ENCODE measurements at places on chromosomes 4 and X.

GRCh38 chr4:73701116-73701515, 39.3 kb upstream of the CXCL8 start:
- DNase-seq: no peak

GRCh38 chr4:98572697-98573096, 85.7 kb downstream of the TSPAN5 start:
- DNase-seq: no peak

GRCh38 chr4:168118116-168118655, 25.8 kb downstream of the ANXA10 start:
- DNase-seq: no peak

GRCh38 chr4:181792641-181793040, 450.6 kb upstream of the TENM3 start:
- DNase-seq: no peak

DNA sequence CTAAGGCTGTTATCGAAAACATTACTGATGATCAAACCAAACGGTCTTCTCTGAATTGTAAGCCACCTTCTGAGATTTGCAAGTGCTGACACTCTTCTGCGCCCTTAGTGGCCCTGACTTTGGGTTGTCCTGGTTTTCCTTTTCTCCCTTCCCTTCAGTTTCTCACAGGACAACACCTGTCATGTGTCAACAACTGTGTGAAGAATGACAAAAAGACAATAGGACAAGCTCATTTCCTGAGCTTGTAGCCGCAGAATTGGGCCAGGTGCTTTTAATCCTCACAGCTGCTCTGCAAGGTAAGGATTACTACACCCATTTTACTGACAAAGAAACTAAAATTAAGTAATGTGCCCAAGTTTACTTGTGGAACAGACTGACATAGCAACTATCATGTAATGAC, 44.9 kb upstream of the TXK start:
- no peak for DNase-seq

DNA sequence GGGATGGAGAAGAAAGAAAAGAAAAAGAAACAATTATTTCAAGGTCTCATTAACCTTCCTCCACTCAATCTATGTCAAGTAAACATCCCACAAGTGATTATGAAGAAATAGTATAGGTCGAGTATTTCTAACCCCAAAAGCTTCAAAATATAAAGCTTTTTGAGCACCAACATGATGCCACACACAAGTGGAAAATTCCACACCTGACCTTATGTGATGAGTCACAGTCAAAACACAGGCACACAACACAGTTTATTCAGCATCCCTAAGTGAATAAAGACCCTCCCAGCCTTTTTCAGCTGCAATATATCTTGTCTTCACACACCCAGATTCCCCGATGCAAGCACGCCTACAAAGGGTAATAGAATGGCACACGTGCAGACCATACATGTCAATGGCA, 51.7 kb upstream of the VEGFC start:
- no peak for DNase-seq

DNA sequence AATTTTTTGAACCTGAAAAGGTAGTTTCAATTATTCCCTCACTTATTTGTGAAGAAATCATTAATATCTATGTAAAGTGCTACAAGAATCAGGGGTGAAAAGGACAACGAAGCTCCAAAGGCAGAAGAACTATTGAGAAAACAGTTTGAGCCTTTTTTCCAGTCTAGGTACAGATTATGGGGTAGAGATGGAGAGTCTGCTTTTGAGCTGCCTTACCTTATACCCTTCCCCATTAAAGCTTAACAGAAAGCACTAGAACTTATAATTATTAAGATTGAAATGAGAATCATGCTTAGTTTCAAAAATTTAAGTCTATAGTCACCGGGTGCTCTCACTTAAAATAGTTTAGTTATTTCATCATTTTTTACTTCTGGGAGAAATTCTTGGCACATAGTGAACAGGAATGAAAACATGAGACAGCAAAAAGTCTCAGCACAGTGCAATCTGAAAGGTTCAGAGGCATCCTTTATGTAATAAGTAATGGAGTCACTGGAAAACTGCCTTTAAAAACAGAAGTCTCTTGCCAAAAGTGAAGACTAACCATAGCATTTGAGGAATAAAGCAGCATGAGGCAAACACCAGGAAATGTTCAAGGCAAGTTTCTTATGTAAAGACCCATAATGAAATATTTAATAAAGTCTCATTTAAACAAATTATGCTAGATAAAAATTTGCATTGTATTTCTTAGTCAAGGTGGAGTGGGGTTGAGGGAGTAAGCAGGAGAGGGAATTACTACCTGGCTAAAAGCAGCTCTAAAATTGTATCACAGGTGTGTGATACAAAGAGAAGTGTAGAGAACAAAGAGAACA, 5.1 kb upstream of the DCLK2 start:
- DNase-seq: no peak

DNA sequence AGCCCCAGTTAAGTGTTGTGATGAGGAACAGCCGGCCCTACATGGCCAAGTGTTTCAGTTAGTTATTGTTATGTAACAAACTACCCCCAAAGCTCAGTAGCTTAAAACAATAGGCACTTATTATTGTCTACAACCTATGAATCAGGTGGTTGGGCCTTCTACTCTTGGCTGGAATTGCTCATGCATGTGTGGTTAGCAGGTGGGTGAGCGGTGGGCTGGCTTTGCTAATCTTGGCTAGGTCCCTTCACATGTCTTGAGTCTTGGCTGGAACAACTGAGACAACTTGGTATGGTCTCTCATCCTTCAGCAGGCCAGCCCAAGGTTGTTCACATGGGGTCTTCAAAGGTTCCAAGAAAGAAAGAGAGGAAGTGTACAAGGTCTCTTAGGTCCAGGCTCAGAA, 54.5 kb upstream of the CHRNA9 start:
- no peak for DNase-seq

- no peak for DNase-seq
Measured at GRCh38 chrX:10519761-10520160, 100.6 kb downstream of the MID1 start.

- DNase-seq: no peak
Measured at GRCh38 chr4:172858731-172859230, 309.8 kb upstream of the GALNT7 start.

DNA sequence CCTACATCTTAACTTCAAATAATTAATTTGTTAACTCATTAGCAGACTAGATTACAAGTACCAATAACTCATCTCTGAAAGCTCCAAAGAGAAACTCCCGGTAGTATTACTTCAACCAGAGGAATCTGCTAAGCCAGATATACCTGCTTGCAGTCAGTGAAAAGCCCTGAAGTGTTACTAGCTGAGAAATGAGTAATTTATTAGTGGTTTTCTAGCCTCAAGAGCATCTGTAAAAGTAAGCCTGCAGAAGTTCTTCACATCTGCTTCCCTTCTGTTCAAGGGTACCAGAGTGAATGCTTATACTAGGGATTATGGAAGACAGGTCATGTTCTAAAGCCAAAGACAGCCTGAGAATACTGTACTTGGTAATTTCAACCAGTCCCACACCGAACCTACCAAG, 34.7 kb downstream of the IRS4 start:
- no peak for DNase-seq

DNA sequence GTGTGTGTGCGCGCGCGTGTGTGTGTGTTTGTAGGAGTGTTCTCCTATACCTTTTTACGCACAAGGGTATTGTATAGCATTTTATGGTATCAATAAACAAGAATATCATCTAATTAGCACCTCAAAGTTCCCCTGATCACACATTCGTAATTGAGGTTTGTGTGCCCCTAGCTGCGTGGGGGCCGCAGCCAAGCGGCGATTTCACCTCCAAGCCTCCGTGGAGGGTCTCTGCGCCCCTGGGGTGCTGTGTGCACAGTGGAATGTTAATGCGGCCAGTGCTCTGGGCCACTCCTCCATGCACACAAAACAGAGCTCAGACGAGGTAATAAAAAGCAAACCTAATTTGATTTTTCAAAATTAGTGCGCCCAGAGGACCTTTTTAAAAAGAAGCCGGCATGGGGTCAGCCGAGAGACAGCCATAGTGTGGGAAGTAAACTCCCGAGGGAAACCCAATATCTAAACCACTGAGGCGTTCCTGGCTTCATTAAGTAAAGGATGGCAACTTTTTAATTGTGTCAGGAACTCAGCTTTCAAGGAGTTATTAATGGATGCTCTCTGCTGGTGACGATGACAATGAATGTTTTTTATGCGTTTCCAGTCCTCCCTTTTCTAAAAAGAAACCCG, 110.6 kb downstream of the SORCS2 start:
- DNase-seq: no peak

DNA sequence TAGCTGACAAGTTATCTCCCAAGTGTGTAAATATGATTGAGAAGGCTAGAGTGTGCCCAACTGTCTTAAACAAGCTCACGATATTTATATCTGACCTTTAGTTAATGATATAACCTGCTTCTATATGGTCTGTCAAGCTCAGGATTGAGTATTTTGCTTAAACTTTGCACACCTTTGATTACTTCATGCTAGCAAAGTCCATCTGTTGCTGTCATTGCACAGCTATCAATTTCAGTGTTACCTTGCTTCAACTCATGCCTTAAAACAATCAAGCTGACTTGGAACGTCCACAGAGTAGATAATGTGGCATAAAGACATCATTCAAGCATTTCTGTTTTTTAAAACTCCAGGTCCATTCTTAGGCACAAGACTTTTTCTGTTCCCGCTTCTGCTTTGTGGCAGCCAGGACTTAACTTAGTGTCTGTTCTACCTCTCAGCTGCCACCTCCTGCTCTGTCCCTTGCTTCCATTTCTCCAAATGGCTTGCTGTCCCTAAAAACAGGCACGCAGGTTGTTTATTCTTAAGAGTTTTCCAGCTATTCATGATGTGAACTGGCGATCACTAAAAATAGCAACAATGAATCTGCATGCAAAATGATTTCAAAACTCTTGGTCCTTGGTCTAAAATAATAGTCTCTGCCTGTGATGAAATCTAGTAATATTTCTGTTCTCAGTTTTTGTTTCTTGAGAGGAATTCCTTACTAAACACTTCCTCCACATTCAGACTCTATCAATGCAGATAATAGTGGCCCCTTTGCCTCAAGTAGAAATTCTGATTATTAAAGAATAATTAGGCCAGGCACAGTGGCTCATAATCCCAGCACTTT, 16.3 kb upstream of the NEIL3 start:
- DNase-seq: no peak

GRCh38 chrX:46676399-46677356, 82.2 kb downstream of the SLC9A7 start:
- no peak for DNase-seq

- DNase-seq: no peak
Measured at GRCh38 chrX:155314260-155314659, 20.2 kb downstream of the CLIC2 start.

DNA sequence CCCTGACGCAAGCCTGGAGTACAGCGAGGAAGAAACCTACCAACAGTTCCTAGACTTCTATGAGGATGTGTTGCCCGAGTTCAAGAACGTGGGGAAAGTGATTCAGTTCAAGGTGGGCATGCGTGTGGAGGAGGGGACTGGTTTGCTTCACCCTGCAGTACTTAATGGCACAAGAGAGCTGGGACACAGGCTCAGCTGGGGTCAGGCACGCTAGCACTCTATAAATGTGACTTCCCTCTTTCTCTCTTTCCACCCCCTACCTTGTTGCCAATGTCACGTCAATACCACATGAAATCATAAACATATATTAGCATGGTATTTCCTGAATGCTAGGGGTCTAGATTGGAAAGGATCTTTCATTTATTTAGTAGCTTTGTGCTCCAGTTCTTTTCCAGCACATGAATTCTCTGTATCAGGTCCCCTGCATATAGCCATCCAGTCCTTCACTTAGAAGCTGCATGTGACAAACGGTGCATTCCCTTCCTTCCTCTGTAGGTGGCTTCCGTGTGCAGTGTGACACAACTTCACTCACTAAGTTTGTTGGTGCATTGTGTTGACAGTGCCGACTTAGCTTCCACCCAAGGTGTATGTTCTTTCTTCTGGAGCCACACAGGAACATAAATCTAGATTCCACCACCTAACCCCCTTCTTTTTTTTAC, 25.6 kb downstream of the ZRSR2 start:
- peak; percentile 4 for DNase-seq

GRCh38 chr4:83917572-83917971, 381.7 kb downstream of the GPAT3 start:
- no peak for DNase-seq

- DNase-seq: no peak
Measured at GRCh38 chr4:168183717-168184571, 91.6 kb downstream of the ANXA10 start.

GRCh38 chr4:2333356-2333841, 71.5 kb upstream of the MXD4 start:
- DNase-seq: no peak

- DNase-seq: peak; percentile 12
Measured at GRCh38 chrX:9942086-9942485, 25.1 kb upstream of the CLDN34 start.

- DNase-seq: no peak
Measured at GRCh38 chr4:18568600-18568999, 547.0 kb upstream of the LCORL start.

GRCh38 chr4:77089866-77090265, 14.1 kb upstream of the CCNI start:
- no peak for DNase-seq

DNA sequence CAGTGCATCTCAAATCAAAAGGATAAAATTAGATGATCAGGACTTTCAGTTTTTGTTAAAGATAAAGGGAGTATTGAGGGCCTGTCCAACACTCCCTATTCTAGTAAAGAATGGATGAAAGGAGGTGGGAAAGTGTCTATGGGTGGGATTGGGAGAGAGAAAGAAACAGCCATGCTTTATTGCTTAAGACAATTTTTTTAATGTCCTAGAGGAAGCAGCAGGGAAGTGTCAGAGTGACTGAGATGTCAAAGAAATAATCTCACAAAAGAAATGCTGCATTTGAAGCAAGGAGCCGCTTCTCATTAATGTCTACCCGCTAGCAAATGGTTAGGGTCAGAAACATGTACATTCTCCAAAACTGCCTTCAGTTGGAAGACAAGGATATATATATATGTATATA, 117.4 kb upstream of the GALNT7 start:
- DNase-seq: no peak

DNA sequence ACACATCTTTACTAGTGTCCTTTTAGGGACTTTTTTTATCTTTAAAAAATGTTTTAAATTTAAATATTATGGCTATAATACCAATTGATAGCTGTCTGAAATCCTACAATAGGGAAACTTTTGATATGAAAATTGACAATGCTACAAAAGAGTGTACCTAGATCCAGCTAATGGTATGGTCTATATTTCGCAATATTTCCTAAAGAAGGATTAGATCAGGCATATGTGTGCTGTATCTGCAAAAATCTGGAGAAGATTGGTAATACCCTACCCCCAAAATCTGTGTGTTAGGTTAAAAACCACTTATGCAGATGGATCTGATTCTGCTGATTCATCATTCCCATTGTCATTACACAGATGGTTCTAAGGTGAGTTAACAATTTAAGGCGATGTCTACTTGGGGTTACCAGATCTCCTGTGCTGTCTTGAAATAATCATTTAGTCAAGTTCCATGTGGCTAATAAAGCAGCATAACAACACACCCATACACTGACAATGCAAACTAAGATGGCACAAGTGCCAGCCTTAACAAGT, 137.1 kb downstream of the GASK1B start:
- DNase-seq: no peak

GRCh38 chr4:55069248-55069647, 56.1 kb downstream of the KDR start:
- DNase-seq: no peak

GRCh38 chrX:24790166-24790565, 96.4 kb downstream of the POLA1 start:
- DNase-seq: no peak

- no peak for DNase-seq
Measured at GRCh38 chr4:41609851-41610250, 71.9 kb downstream of the LIMCH1 start.

Measured in activated CD4-positive, alpha-beta T cell treated with anti-CD3 and anti-CD28 coated beads, Interleukin-2, amount 50 U/mL, for 1 hour (primary cell).